A549 treated with dexamethasone at 1 μM for 4 hours (cell line): ENCODE measurements at places on chromosomes 11 and 22. TPM values are rescaled to one million over a fixed set of nuclear protein-coding genes. Genes with fewer than 3 reads are reported as not detected.

Gene OR52I2
- total RNA-seq = not detected in 5 replicates

Gene OR2AG2
- total RNA-seq = 0.05 to 0.08 TPM (median 0.05 TPM) in 3 of 5 replicates, not detected in the others

Gene DKK3
- 15.2 to 23.6 TPM (median 19.3 TPM) in 5 replicates for total RNA-seq

Gene CYB5R2
- total RNA-seq = 3.5 to 6.1 TPM (median 4.0 TPM) in 5 replicates

Gene PLXNB2
- total RNA-seq = 75.7 to 126 TPM (median 115 TPM) in 5 replicates

Gene ASPHD2
- total RNA-seq = 1.5 to 2.0 TPM (median 1.7 TPM) in 5 replicates

Gene UBQLNL
- total RNA-seq = 0.05 TPM in 1 of 5 replicates, not detected in the others

Gene MRGPRE
- 0.06 to 0.14 TPM (median 0.08 TPM) in 4 of 5 replicates, not detected in the other for total RNA-seq

Gene DUSP8
- 0.78 to 1.8 TPM (median 1.3 TPM) in 5 replicates for total RNA-seq

Gene DENND6B
- 1.6 to 3.2 TPM (median 2.9 TPM) in 5 replicates for total RNA-seq

Gene MYBPC3
- total RNA-seq = 0.05 to 0.08 TPM (median 0.07 TPM) in 5 replicates

Gene SAA1
- total RNA-seq = 3.0 to 4.5 TPM (median 3.5 TPM) in 5 replicates

Gene ZNF280B
- total RNA-seq = 1.4 to 1.9 TPM (median 1.7 TPM) in 5 replicates

Gene SPINDOC
- total RNA-seq = 33.1 to 51.2 TPM (median 47.2 TPM) in 5 replicates

Gene POU2AF3
- 0.85 to 1.7 TPM (median 1.4 TPM) in 5 replicates for total RNA-seq

Gene PLAAT5
- total RNA-seq = 0.02 to 0.07 TPM (median 0.05 TPM) in 3 of 5 replicates, not detected in the others

Gene IL10RA
- 0.03 to 0.14 TPM (median 0.11 TPM) in 4 of 5 replicates, not detected in the other for total RNA-seq

Gene CRYBA4
- not detected in 5 replicates for total RNA-seq

Gene FAM83F
- total RNA-seq = 0.01 TPM in 1 of 5 replicates, not detected in the others

Gene TOLLIP
- total RNA-seq = 35.7 to 50.2 TPM (median 48.3 TPM) in 5 replicates

Gene BAIAP2L2
- 4.9 to 8.7 TPM (median 7.9 TPM) in 5 replicates for total RNA-seq

Gene NUDT22
- 27.2 to 38.2 TPM (median 36.9 TPM) in 5 replicates for total RNA-seq

Gene CDHR5
- total RNA-seq = 0.06 to 0.34 TPM (median 0.07 TPM) in 5 replicates

Gene GLB1L3
- 0.02 to 0.04 TPM in 2 of 5 replicates, not detected in the others for total RNA-seq

Gene CRY2
- 3.7 to 5.8 TPM (median 4.9 TPM) in 5 replicates for total RNA-seq

Gene RASSF10
- total RNA-seq = 0.54 to 1.0 TPM (median 0.75 TPM) in 5 replicates

Gene TBX10
- not detected in 5 replicates for total RNA-seq

Gene OR8G5
- total RNA-seq = not detected in 5 replicates

Gene OR2D2
- total RNA-seq = not detected in 5 replicates

Gene RIMBP3B
- 0.24 to 0.45 TPM (median 0.37 TPM) in 5 replicates for total RNA-seq
